Ascending aorta (tissue), 2 donors: ENCODE measurements at places on chromosomes 7 and 10.

- no peak for DNase-seq
Measured at GRCh38 chr10:104516986-104517385, 124.1 kb upstream of the SORCS3 start.

- DNase-seq = no peak
Measured at GRCh38 chr10:24119896-24120295, 89.0 kb upstream of the KIAA1217 start.

DNA sequence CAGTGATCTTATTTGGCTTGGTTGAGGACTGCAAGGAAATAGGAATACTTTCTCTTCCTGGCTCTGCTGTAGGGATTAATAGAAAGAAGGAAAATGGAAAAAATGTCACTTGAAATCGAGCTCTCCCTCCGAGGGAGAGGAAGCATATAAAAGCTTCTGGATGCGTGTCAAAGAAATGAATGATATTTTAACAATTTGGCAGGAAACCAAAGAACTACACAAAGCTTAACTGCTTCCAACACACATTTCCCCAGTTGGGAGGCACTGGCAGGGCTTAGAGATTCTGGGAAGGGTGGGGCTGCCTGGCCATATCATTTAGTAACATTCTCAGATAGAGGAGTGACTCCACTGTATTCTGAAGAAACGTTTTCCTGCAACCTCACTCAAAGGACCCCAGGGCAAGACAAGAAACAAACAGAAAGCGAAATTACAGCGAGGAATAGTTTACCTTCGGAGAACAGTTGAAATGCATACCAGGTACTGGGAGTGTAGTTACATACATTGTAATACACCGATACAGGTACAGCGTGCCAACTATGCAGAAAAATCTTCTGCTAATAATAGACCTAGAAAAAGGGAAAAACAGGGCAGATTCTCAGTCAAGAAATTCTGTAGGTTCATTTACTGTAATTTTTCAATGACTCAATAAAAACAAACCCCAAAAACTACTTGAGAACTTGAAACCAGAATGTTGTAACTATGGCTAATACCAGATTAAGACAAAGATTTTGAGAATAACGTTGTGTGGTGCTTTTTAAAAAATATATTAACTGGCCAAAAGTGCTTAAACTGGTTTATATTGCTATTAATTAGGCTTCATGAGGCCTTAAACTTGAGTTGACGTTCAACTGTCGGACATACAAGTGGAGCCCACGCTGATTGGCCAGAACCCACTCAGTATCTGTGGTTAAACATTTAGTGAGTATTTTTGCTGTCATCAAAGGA, 75.7 kb upstream of the ASAH2 start:
- peak; percentile 78 for DNase-seq

GRCh38 chr7:120740348-120740747, 117.6 kb downstream of the TSPAN12 start:
- no peak for DNase-seq

DNA sequence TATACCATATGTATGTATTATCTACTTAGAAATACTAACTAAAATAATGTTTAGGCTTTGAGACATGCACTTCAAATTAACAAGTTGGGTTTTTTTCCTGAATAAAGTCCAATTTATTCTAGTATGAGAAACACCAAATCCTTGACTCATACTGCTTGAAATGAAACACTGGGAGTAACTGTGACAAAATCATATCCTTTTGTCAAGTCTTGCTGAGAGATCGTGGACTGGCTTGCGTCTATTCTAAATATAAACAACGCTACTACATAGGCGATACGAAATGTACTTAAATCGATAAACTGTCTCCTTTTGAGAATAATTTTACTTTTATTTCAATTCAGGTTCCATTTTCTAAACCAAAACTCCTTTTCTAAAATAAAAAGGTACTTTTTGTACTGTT, 16.3 kb downstream of the SMURF1 start:
- no peak for DNase-seq

GRCh38 chr10:99693933-99694583, 34.7 kb downstream of the ENTPD7 start:
- no peak for DNase-seq

DNA sequence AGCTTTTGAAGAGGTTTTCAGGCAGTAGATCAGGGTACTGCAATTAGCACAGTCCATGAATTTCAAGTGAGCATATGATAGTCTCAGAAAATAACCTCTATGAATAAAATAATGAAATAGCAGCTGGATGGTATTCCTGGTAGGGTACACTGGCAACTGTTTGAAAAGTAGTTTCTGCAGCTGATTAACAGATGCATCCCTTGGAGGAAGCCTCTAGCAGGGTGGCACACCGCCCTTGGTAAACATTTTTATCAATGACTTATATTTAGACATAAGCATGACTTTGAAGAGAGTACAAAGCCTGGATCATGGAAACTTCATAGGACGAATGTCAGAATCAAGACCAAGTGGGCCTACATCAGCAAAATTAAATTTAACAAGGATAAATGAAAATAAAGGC, 26.8 kb downstream of the WNT16 start:
- no peak for DNase-seq

GRCh38 chr7:144508702-144509101, 105.2 kb upstream of the NOBOX start:
- no peak for DNase-seq

DNA sequence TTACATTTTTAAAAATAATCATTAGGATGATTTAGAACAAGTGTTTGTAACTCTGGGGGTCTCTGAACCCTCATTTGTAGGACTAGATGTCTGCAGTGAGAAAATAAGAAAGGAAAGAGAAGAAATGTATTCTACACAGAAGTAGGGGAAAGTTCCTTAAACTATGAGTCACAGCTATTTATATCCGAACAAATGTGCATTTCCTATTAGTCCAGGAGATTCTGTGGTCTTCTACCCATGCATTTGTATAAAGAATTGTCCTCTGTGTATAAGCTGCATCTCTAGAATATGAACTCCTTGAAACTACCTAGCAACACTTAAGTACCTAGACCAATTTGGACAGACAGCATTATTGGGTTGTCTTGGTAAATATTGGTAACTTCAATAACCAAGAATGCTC, 15.9 kb upstream of the CD36 start:
- DNase-seq = no peak

- no peak for DNase-seq
Measured at GRCh38 chr10:102649797-102650654, 5.7 kb downstream of the TRIM8 start.

GRCh38 chr7:36638140-36638539, 86.2 kb downstream of the AOAH start:
- DNase-seq = no peak

GRCh38 chr10:133278577-133279265, 2.1 kb upstream of the ADAM8 start:
- no peak for DNase-seq

GRCh38 chr10:32049113-32049512, 7.1 kb downstream of the KIF5B start:
- DNase-seq = no peak

GRCh38 chr10:127406018-127406550, 143.0 kb upstream of the NPS start:
- no peak for DNase-seq

- DNase-seq = no peak
Measured at GRCh38 chr7:2614631-2615330, 17.0 kb upstream of the TTYH3 start.

- DNase-seq = no peak
Measured at GRCh38 chr7:16028103-16028502, 341.6 kb upstream of the MEOX2 start.

- DNase-seq = peak; percentile 61
Measured at GRCh38 chr10:43204943-43205671, 61.8 kb downstream of the RASGEF1A start.

- DNase-seq = no peak
Measured at GRCh38 chr7:90903841-90904240, 307.7 kb downstream of the CDK14 start.
